ENCODE measurements at places on chromosomes 13 and 19.
A peak's percentile ranks its signal among the peaks of the same experiment; 100 is the strongest.

DNA sequence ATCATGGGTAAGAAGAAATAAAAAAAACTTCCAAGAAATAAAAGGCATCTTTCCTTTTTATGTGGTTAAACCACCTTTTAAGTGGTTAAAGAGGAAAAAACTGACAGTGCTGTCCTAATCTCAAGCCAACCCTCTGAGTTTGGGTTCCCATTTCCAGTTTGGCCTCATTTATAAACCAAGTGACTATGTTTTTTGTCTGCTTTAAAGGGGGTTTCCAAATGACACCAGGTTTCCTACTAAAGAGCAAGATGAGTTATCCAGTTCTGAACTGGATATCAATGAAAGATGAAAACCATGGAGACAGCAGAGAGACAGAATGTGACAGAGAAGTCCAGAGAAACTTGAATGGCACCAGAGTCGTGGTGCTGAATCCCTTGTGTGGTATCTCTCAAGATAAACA, 251.5 kb downstream of the ABCC4 start:
- no peak for DNase-seq

- DNase-seq, result no peak
Measured at GRCh38 chr13:79582896-79583295, 101.9 kb downstream of the NDFIP2 start.

DNA sequence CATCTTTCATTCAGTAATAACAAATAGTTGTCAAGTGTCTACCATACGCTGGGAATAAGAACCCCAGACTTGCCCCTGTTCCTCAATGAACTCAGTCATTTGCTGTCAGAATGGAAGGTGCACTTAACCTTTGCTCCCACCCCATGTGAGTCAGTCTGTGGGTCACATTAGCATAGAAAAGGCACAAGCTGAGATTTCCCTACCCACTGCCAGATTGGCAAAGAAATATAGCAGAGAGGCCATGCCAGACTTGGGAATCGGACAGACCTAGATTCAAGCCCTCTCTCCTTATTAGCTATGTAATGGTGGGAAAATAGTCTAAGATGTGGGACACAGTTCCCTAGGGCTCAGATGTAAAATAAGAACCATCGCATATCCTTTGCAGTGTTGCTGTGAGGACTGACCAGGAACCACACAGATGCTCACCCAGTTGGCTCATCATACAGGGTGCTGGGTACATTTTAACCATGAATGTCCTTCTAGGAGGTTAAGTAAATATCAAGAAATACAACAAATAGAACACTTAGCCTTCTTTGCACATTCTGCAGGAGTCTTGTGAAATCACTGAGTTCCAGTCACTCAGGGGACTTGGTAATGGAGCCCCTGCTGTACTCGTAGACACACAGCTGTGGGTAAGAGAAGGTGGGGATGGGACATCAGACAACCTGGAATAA, 218.2 kb downstream of the FGF14 start:
- no peak for DNase-seq

- no peak for DNase-seq
Measured at GRCh38 chr13:44763615-44764301, 187.6 kb upstream of the TSC22D1 start.

DNA sequence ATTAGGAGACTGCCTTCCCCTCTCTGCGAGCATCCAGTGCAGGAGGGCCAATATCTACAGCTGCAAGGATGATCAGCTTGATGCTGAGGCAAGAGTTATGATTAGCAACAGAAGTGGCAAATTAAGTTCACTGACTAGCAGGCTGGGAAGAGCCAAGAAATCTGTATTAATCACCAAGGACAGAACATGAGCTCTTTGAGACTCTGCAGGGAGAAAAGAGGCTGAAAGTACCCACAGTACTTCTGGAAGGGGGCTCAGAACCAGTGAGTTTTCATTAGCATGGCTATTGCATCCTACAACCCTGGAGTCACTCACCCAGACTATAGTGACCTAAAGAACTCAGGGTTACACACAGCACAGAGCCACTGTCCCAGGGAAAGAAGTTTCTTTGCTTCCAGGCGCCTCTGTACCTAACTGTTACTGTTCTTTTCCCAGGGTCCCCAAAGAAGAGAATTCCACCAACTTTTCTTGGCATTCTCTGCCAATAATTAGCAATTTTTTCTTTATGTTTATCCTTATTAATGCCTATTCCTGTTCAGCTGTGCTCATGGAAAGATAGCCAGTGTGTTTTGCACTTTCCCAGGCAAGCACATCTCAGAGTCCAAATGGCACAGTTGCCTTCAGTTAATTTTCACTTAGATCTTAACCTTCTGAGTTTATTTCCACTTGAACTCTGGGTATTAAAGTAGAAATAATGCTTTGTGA, 25.8 kb upstream of the MEDAG start:
- DNase-seq, result no peak

DNA sequence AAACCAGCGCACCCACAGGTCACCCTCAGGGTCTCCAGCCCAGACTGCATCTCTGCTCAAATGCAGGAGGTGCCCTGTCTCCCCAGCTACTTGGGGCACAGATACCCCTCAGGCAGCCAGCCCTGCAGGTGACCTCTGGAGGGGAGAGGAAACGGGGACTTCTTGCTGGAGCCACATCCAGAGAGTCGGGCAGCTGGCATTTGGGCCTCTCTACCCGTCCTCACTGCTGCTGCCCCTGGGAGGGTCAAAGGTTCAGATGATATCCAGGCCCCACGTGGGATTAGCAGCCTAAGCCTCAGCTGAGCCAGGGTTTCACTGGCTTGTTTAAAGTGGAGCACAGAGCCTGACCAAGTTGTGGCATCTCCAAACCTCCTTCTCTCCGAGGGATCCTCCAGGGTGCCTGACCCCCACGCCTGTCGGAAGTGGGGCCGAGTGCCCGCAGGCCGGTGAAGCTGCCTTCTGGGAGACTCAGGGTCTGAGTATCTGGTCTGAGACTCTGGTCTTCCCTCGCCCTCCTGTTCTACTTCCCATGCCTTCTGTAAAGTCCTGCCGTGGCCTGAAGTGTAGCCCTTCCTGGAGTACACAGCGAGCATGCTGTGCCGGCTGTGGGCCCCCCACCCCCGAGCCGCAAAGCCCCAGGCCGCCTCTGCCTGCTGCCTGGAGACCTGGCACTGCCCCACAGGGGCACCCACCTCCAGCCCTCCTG, 2.1 kb downstream of the RASA3 start:
- DNase-seq, result no peak

- no peak for DNase-seq
Measured at GRCh38 chr19:43499042-43499441, 5.5 kb downstream of the PHLDB3 start.

DNA sequence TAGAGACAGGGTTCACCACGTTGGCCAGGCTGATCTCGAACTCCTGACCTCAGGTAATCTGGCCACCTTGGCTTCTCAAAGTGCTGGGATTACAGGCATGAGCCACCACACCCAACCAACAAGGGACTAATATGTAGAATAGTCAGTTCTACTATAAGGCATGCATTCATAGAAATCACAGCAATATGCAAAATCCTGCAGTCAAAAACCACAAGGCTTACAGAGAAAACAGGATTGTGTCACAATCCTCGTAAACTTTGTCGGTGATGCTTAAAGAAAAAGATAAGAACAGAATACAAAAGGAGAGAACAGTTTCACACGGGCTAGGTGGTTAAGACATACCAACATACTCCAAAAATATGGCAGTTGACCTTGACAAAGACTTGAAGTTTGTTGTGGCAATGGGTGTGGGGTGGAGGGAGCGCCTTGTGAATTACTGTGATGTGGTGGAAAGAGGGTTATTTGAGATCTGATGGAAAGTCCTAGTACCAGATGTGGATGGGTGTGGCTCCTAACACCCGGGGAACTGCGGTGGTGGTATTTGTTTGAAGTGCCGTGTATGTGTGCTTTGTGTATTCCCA, 12.4 kb downstream of the NOSIP start:
- DNase-seq, result peak; percentile 96

DNA sequence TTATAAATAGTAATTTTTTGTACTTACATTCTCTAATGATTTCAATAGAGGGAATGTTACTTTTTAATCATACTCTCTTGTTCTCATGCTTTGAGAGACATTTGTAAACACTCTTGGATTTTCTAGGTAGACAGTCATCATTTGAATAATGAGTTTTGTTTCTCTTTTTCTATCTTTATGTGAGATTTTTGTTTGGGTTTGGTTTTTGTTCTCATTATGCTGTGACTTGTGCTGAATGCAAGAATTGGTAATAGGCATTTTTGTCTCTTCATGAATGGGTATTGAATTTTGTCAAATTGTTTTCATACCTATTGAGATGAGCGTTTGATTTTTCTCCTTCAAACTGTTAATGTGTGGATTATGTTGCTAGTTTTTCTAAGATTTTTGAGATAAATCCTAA, 56.8 kb upstream of the GPR183 start:
- DNase-seq, result no peak

- no peak for DNase-seq
Measured at GRCh38 chr13:55550624-55551023, 1590.1 kb upstream of the PRR20A start.

DNA sequence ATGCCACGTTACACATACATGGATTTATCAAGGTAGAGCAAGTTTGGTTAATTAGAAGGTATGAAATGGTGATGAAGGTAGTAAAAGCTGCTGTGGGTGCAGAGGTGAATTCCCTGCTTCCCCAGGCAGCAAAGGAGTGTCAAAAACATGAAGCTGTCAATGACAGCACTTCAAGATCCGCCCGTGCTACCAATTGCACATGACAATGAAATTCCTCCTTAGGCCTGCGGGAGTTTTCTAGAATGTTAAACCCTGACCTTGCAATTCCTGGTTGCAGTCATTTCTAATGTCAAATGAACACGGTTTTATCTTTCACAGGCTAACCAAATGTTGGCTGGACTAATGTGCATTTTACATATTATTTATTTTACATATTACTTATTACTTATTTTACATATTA, 67.7 kb upstream of the LSM14A start:
- no peak for DNase-seq

DNA sequence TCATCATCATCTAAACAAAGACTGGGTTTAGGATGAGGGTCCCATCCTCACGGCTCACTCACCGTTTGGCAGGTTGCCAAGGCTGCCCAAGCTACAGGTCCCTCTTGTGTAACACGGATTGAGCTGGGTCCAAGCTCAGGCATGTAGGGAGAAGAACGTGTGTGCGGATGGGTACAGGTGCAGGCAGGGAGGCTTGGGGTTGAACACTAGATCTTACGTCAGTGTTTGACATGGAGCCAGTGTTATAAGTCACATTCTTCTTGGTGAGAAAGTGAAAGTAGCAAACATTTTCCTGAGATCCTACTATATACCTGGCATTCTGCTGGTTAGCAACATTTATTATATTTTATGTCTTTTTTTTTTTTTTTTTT, 136.8 kb upstream of the RNF113B start:
- DNase-seq, result no peak

DNA sequence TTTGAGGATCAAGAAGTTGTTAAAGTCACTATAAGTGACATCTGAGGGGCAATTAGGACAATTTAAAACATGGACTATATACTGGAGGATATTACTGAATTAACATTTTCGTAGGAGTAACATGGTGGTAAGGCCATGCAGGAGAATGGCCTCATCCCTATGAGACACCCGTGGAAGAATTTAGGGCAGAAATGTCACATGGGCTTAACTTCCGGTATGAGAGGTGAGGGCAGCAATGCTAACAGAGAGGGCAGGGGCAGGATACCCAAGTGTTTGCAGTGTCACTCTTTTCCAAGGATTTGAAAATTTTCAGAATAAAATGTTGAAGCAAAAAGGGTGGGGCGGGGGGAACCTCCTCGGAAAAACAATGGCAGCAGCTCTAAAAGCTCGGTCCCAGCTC, 23.6 kb downstream of the RANBP3 start:
- DNase-seq, result no peak

- DNase-seq, result no peak
Measured at GRCh38 chr13:98195054-98195791, 18.2 kb upstream of the RNF113B start.

- no peak for DNase-seq
Measured at GRCh38 chr13:104314926-104315535, 1248.8 kb upstream of the SLC10A2 start.

- DNase-seq, result no peak
Measured at GRCh38 chr13:31794452-31794851, 55.1 kb downstream of the RXFP2 start.

- DNase-seq, result peak; percentile 34
Measured at GRCh38 chr19:5804516-5805461, at the start of gene NRTN. TSS of gene NRTN (plus strand) at chr19:5805067. CDS start at chr19:5824166, 19,099 bp downstream.

DNA sequence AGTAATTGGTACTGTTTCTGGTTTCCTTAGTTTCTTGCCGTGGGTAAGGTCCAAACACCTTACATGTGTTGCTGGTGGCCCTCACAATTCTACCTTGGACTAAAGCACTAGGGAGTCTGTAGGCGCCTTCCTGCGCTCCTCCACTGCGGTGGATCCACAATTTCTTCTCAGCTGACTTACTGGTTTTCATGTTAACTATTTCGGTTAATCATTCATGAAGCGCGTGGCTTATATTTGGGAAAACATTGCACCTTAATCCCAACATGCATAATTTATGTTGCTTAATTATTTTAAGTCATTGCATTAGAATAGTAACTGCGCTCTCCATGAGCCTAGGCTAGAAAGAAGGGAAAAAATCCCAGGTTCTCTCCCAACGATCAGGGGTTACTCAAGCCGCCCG, 37.7 kb downstream of the ARHGEF7 start:
- DNase-seq, result no peak

DNA sequence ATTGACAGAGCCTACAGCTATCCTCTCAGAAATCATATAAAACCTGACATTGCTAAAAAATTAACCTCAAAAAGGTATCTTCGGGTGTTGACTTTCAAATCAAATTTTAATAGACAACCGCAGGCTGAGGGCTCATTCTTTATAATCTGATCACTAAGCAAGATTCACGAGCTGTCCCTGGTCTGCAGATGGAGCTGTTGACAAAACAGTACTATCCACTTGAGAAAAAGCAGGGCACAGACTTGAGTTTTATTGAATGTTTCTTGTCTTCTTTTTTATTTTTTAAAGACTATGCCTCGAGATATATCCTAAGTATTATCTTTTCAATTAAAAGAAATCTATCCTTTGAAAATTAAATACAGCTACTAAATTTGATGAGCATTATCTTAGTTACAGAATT, 540.5 kb downstream of the PCDH9 start:
- no peak for DNase-seq

DNA sequence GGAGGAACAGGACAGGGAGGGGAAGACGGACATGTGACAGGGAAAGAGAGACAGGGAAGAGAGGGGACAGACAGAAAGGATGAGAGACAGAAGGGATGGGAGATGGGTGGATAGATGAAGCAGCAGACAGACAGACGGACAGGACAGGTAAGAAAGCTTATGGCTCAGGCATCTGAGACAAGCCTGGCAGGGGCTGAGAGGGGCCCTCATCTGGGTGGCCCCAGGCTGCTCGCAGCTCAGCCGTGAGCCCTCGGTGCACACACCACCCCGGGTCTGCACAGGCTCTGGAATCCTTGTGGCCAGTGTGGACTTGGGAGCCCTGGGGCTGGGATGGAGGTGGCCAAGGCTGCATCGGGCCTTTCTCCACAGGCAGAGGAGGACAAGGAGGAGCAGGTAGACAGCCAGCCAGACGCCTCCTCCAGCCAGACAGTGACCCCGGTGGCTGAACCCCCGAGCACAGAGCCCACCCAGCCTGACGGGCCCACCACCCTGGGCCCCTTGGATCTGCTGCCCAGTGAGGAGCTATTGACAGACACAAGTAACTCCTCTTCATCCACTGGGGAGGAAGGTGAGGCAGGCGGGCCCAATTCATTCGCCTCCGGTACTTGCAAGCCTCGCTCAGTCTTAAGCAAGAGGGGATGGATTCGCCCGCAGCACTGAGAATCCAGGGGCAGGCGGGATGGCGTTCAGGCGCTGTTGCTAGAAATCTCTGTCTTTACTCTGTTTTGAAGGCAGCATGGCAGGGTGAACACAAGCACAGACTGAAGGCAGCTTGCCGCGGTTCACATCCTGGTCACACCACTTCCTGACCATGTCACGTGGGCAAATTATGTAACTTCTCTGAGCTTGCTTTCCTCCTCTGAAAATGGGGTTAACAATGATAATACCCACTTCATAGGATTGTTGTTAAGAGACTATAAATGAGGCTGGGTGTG, 14.0 kb downstream of the GRAMD1A start:
- peak; percentile 86 for DNase-seq
